Hepatocyte (in vitro differentiated cells): ENCODE measurements at places on chromosomes 5 and 9.

GRCh38 chr9:127096208-127096607 is 26.2 kb downstream of the ANGPTL2 start:
- DNase-seq, result no peak

DNA sequence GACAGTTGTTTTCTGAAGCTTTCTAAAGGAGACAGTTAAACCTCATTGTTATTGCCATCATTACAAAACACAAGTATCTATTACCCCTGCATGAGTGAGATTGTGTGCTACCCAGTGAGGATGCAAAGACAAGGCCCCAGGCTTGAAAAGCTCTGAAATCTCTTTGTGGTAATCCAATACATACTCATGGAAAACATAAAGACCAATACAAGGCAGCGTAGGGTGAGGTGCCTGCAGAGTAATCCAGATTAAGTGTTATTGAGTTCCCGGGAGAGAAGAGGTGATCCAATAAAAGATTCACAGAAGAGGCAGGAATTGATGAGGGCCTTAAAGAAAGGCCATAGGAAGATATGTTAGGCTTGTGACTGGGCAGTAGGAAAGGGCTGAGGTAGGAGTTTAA is 150.1 kb downstream of the MEF2C start:
- DNase-seq, result no peak

- peak; percentile 39 for DNase-seq
Observed at GRCh38 chr5:91438871-91439270, 55.8 kb upstream of the ARRDC3 start.

- DNase-seq, result no peak
Observed at GRCh38 chr5:149679876-149680809, 50.0 kb upstream of the PPARGC1B start.

DNA sequence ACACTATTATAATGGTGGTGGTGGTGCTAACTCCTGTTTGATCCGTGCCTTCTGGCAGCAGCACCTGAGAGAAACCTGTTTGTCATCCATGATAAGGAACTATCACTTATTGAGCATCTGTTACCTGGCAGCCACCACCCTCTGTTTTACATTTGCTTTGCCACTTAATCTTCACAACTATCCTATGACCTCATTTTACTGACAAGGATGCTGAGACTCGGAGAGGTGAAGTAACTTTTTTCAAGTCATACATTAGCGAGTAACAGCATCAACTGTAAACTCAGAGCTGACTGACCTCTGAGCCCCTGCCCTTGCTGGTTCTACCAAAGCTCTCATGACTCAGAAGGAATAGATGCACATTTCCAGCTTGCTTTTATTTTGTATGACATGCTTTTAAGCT is 81.1 kb downstream of the EGFLAM start:
- DNase-seq, result peak; percentile 24

DNA sequence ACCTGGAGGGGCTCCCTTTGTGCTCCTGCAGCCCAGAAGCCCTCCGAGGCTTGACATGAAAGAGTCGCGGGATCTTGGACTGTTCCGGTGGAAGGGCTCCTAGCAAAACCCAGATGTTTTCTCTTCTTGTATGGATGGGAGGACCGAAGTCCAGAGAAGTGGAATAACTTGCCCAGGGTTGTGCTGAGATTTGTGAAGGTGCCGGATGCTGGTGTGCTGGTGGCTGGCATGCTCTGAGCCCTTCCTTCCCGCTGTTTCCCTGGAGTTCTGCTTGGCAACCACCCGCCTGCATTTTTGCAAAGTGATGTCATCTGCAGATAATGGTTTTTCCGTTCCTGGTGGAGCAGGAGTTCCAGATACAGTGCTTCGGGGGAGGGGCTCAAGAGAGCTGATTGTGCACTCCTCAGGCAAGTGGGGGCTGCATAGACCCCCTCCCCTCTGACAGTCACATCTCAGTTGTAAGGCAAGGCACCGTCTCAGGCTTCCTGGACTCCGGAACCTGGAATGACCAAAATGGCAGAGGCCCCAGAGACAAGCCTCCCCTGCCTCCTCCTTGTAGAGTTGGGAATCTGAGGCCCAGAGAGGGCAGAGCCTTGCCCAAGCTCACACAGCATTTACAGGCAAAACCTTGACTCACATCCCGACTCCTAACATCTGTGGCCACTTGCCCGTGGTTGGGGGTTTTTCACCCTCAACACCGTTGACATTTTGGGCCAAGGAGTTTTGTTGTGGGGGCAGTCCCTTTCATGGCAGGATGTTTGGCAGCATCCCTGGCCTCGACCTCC is 157.0 kb downstream of the RGS3 start:
- peak; percentile 91 for DNase-seq

DNA sequence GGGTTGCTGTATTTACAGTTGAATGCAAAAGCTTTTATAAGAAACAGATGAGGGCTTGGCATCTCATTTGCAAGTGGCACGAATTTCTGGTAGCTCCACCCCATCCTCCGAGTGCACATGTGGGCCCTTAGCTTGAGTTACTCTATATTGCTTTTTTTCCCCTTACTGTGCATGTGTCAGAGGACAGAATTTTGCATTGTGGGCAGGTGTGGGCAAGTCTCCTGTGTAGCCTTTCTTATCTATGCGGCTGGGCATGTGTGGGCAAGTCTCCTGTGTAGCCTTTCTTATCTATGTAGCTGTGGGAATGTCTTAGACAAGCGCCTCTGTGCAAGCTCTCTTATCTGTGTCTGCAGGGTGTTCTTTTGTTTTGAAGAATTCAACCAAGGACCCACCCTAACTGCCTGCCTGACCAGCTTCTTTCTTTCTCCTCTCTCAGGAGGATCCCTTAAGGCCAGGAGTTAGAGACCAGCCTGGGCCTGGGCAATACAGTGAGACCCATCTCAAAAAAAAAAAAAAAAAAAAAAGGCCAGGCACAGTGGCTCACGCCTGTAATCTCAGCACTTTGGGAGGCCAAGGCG is 34.1 kb upstream of the SIL1 start:
- peak; percentile 15 for DNase-seq

GRCh38 chr9:125495172-125496119 is 211.6 kb downstream of the MAPKAP1 start:
- no peak for DNase-seq

DNA sequence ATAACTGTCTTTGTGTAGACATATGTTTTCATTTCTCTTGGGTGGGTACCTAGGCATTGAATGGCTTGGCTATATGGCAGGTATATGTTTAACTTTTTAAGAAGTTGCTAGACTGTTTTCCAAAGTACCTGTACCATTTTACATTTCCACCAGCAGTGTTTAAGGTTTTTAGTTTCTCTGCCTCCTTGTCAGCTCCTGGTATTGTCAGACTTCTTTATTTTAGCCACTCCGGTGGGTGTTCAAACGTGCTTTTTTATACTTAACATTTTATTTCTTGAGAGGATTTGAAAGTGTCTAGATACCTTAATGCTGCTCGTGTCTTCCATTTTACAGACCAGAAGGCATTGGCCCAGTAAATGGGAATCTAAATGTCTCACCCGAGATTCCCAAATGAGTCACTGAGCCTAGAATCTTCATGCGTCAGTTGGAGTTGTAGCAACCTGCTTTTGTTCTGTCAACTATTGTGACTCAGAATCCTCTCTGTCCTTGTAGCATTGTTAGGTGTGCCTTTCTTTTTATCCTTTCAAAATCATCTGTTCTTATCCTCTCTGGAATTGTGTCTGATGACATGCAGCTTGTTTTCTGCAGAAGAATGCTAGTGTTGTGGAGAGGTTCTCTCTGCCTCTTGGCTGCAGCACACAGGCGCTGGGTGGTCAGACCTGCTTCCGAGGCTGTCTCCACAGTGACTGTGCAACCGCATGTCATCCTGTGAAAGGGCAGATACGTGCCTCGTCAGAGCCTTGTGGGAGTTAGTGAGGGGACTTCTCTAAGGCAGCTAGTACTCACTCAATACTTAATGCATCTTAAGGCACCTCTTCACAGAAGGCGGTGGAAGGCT is 291.8 kb downstream of the AOPEP start:
- DNase-seq, result no peak

DNA sequence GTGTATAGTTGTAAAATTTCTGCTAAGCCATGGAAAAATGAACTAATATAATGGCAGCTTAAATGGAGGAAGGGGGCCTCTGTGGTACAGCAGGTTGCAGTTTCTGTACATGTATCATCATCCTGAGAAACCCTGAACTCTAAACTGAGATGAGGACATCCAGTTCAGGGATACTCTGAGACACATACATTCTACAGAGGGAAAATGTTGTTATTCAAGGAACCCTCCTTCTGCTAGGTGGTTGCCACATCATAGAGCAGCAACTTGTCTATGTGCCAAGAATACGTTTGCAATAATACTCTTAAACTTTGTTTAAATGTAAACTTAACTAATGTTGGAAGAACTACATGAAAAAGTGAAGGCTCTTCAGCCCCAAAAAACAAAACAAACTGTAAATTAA is 1310.8 kb upstream of the WWC1 start:
- no peak for DNase-seq

- no peak for DNase-seq
Observed at GRCh38 chr9:23497137-23497504, 328.9 kb downstream of the ELAVL2 start.

DNA sequence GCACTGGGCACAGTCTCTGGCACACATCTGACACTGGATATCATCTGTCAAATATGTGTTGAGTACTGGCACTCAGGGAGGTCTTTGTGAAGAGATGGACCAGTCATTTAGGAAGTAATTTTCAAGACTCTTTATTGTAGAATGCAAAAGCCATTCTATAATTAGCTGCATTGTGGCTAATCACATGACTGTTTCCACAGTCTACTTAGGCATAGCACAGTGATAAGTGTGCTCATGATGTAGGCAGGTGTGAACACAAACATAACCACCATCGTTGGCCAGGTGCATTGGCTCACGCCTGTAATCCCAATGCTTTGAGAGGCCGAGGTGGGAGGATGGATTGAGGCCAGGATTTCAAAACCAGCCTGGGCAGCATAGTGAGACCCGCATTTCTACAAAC is 62.2 kb downstream of the CFAP77 start:
- no peak for DNase-seq

DNA sequence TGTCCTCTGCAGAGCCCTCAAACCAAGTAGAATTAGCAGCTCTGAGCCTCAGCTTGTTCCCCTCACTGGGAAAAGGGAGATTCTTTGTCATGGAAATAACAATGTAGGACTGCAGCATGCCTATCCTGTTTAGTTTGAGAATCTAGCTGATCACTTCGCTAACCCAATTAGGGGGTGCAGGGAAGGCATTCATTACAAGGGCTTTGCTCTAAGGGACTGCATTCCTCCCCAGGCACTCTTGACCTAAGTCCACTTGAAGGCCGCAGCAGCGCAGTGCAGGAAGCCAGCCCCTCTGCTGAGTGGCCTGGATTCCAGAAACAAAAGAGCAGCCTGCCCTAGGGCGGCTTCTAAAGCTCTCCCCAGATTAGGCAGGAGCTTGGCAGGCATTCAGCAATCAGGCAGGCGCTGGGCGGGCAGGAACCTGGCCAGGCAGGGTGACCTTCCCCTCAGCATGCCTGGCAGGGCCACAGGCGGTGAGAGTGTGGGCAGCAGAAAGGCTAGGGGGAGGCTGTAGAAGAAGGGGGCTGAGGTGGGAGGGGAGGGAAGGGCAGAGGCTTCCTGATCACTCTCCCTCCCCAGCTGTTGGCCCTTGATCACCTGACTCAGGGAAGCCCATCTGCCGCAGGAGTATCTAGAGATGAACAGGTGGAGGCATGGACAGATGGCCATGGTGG is 24.8 kb downstream of the CCNJL start:
- peak; percentile 47 for DNase-seq

- no peak for DNase-seq
Observed at GRCh38 chr9:98808875-98809274, 1.4 kb downstream of the GALNT12 start.

- DNase-seq, result no peak
Observed at GRCh38 chr5:173660481-173661280, 44.2 kb upstream of the BOD1 start.

- DNase-seq, result no peak
Observed at GRCh38 chr9:129816501-129817435, 7.2 kb downstream of the TOR1A start.

DNA sequence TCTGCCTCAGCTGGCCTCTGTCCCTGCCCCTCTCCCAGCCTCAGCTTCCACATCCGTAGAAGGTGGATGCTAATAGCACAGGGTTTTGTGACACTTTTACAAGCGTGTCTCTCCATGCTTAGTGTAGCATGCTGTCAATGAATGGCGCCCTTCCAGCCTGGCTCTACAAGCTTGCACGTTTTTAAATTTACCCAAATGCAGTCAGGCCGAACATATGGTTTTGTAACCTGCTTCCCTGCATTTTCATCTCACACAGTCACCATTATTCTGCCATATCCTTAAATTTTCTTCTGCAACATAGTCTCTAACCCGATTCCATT is 28.8 kb downstream of the FAM163B start:
- no peak for DNase-seq

GRCh38 chr5:154758977-154759376 is 3.8 kb downstream of the LARP1 start:
- no peak for DNase-seq

- DNase-seq, result no peak
Observed at GRCh38 chr5:13246053-13246452, 698.4 kb downstream of the DNAH5 start.

- no peak for DNase-seq
Observed at GRCh38 chr5:56633950-56634349, 181.4 kb upstream of the MAP3K1 start.

DNA sequence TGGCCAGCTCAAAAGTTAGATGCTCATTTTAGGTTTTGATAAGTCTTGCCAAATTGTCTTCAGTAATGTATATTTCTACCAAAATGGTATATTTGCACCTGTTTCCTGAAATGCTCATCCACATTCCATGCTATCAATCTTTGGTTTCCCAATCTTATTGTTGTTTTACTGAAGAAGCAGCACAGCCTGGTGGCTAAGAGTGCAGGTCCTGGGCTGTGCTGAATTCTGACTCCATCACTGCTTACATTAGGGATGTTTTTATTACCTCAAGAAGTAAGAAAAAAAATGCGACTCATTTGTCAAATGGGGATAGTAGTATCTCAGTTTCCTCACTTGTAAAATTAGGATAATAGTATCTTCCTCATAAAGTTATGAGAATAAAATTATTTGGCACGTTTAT is 13.6 kb upstream of the S100Z start:
- no peak for DNase-seq

- DNase-seq, result no peak
Observed at GRCh38 chr9:115914291-115914690, 239.3 kb upstream of the PAPPA start.

DNA sequence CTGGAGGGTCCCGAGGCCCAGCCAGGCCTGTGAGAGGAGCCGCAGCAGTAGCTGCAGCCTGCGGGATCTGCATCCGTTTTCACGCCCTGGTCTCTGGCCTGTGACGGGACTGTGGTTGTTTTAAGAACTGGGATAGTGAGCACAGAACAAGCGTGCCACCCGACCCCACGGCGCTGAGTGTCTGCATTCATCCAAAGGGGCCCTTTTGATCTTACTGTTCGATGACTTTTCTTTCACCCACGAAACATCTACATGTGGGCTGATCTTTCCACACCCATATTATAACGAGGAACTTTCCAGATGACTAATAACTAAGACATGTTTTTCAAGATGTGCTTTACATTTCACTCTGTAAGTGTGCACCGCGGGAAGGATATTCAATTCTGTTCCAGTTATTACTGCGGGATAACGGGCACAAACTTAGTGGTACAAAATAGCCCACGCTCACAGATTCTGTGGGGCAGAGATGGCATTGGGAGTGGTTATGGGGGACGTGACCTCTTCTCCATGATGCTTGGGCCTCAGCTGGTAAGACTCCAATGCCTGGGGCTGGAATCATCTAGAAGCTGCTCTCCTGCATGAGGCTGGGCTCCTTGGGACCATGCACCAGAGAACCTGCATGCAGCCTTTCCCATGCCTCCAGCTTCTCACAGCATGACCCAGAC is 165.0 kb downstream of the SYK start:
- DNase-seq, result no peak
